ENCODE measurements at places on chromosomes 1 and 21. TPM values are rescaled to one million over a fixed set of nuclear protein-coding genes. Genes with fewer than 3 reads are reported as not detected.

- H3K27me3 ChIP-seq = no peaks in the 10 kb centered on the region
- H3K36me3 ChIP-seq = peaks cover 14% of the 10 kb centered on the region
- peak overlapping the region; percentile 94 for H3K4me3 ChIP-seq
- peaks cover 28% of the 10 kb centered on the region for H3K4me1 ChIP-seq
These were observed 674 bp downstream of the BCL10 start for GRCh38 chr1:85275701-85276214.

GRCh38 chr1:89780721-89781120, 40.1 kb upstream of the LRRC8D start:
- peaks cover 13% of the 10 kb centered on the region for H3K4me1 ChIP-seq
- no peak for DNase-seq

DNA sequence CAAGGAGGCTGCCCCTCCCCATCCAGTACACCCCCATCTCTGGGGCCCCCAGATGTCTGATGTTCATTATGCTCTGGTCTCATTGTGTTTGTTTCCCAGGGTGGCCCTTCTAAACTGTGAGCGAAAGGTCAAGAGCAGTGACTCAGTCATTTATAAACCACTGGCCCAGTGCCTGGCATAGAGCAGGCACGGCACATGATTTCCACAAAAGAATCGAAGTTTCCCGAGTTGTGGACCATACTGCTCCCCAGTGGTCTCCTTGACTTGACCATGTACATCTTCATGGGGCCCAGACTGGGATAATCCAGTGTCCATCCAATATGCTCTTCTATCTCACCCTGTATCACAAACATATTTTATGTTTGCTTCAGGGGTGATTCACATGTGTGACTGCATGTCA, 153.3 kb downstream of the NR5A2 start:
- H3K36me3 ChIP-seq = no peaks in the 10 kb centered on the region
- no peaks in the 10 kb centered on the region for H3K4me1 ChIP-seq
- H3K27ac ChIP-seq = no peak overlapping the region
- no peak for DNase-seq
- no peaks in the 10 kb centered on the region for H3K27me3 ChIP-seq

DNA sequence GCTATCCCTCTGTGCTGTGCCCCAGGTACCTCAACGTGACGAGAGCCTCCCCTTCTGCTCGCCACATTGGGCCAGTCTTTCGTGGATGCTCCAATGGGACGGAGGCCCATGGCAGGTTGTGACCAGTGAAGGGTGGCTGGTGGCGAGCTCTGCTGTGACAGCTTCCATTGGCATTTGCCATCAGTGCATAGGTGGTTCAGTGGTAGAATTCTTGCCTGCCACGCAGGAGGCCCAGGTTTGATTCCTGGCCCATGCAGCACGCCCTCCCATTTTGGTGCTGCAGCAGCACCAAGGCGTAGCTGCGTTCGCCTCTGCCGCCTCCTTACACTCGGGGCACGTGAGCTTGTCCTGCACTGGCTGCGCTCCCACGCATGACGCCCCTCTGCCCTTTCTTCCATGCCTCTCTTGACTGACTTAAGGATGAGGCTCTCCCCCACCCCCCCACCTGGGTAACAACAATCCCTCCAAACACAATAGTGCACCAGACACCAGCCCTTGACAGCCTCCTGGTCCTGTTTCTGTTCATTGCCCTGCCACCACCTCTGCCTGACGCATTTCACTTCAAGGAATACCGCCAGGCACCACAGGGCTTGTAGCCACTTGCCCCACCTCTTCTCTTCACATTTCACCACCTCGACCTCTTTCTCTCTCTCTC, 24.7 kb upstream of the FCGR2A start:
- no peaks in the 10 kb centered on the region for H3K36me3 ChIP-seq
- H3K4me1 ChIP-seq = no peaks in the 10 kb centered on the region
- no peaks in the 10 kb centered on the region for H3K27me3 ChIP-seq
- DNase-seq = no peak
- no peak overlapping the region for H3K27ac ChIP-seq
- no peak overlapping the region for H3K4me3 ChIP-seq

DNA sequence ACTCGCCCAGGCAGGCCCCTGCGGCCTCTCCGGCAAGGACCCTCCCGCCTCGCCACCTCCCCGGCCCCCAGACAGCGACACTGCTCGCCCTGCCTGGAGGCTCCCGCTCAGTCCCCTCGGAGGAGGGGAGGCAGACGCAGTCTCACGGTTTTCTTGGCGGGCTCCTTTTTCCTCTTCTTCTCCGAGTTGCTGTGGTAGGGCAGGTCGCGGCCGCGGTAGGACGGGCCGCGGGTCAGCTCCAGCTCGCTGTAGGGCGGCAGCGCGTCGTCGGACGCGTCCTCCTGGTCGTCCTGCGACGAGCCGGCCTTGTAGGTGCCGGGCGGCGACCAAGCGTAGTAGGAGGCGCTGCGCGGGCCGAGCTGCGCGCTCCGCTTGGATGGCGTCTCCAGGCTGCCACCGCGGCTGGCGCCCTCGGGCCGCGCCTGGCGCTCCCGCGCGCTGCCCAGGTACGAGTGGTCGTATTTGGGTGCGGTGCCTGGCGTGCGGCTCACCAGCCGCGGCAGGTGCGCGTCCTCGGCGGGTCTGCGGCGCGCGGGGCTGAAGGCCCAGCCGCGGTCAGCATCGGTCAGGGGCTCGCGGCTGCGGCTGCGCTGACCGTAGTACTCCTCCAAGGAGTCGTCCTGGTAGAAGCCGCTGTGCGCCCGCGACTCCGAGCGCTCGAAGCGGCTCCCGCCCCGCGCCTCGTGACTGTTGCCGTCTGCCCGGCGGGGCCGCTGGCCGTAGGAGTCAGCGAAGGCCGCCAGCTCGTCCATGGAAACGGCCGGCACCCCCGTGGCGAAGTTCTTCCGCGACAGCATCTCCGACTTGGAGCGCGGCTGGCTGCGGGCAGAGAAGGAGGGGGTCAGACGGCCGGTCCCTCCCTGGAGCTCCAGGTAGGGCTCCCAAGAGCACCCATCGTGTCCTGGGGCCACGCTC, 44.8 kb upstream of the TADA1 start:
- DNase-seq = no peak
- H3K27me3 ChIP-seq = peaks cover 31% of the 10 kb centered on the region
- no peak overlapping the region for H3K27ac ChIP-seq

GRCh38 chr1:172448995-172449584, 5.2 kb upstream of the PIGC start:
- no peaks in the 10 kb centered on the region for H3K36me3 ChIP-seq
- H3K27ac ChIP-seq = no peak overlapping the region
- DNase-seq = no peak
- no peak overlapping the region for H3K4me3 ChIP-seq
- no peaks in the 10 kb centered on the region for H3K27me3 ChIP-seq
- peaks cover 22% of the 10 kb centered on the region for H3K4me1 ChIP-seq

GRCh38 chr21:37636152-37636860, 269.7 kb downstream of the DYRK1A start:
- no peaks in the 10 kb centered on the region for H3K36me3 ChIP-seq
- peaks cover under 1% of the 10 kb centered on the region for H3K27me3 ChIP-seq
- no peak overlapping the region for H3K4me3 ChIP-seq
- H3K4me1 ChIP-seq = no peaks in the 10 kb centered on the region
- H3K27ac ChIP-seq = no peak overlapping the region

DNA sequence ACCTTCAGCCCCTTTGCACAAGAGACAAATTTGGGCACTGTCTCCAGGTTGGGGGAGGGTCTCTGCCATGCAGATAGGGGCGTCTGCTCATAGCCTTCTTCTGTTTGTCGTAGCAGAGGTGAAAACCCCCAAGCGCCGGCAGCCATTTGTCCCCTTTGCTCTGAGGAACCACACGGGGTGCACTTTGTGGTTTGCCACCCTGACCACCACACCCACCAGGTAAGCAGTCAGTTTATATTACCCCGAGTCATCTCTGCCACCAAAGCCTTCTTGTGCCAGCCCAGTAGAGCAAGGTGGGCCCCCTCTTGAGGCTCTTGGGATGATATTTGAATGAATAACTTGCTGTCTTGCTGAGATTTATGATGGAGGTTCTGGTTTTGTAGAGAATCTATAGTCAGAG, 111.8 kb downstream of the VPS13D start:
- no peaks in the 10 kb centered on the region for H3K27me3 ChIP-seq
- H3K36me3 ChIP-seq = peaks cover 20% of the 10 kb centered on the region

DNA sequence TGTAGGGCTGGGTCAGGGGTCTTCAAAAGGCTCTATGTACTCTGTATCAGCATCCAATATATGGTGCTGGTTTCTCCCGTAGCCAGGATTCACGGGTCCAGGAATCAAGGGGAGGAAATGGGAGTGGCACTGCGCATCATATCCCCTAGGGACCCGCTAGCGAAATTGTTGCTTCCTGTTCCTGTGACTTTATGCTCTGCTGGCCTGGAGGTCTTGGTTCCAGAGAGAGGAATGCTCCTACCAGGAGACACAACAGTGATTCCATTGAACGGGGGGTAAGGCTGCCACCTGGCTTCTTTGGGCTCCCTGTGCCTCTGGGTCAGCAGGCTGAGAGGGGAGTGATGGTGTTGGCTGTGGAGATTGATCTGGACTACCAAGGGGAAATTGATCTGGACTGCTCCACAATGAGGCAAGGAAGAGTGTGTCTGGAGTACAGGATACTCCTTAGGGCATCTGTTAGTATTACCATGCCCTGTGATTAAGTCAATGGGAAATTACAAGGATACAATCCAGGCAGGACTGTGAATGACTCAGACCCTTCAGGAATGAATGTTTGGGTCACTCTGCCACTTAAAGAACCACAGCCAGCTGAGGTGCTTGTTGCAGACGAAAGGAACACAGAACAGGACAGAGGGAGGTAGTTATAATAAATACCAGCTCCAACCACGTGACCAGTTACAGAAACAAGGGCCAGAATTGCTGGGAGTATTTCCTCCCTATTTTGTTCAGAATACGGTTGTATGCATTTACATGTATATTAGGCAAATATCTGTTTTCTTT, 10.2 kb downstream of the SPSB1 start:
- no peak overlapping the region for H3K4me3 ChIP-seq
- H3K36me3 ChIP-seq = no peaks in the 10 kb centered on the region
- no peak for DNase-seq
- peaks cover 9% of the 10 kb centered on the region for H3K4me1 ChIP-seq

DNA sequence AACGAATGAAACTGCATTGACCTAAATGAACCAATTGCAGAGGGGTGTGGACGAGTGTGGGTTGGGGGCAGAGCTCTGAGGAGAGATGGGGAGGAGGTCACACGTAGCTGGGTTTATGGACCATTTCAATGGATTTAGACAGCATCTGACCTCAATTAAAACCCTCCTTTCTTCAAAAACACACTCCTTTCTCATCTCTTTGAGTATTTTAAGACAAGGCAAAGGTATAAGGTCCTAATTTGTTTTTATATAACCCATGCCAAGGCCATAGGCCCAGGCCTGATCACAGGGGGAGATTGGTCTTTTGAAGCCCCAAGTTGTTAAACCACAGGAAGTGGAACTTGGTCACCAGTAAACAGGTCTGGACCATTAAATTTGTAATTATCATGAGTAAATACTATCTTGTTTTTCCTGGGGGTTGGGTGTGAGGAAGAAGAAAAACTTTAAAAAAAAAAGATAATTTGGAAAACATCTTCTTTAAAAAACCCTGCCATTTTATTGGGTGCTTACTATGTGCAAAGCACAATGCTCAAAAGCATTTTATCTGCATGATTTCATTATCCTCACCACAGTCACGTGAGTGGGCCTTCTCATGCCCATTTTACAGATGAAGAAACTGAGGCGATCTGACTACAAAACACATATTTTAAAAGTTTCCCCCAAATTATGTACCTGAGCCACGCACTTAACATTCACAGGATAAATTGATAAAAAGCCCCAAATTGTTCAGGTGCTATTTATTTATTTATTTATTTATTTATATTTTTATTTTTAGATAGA, 8.9 kb upstream of the INAVA start:
- no peak overlapping the region for H3K4me3 ChIP-seq
- peaks cover 63% of the 10 kb centered on the region for H3K4me1 ChIP-seq
- H3K27ac ChIP-seq = no peak overlapping the region
- DNase-seq = no peak
- no peaks in the 10 kb centered on the region for H3K27me3 ChIP-seq

GRCh38 chr1:145716641-145717345, 2.5 kb upstream of the CD160 start:
- peaks cover 6% of the 10 kb centered on the region for H3K27me3 ChIP-seq
- H3K4me1 ChIP-seq = peaks cover 14% of the 10 kb centered on the region
- no peak for DNase-seq

DNA sequence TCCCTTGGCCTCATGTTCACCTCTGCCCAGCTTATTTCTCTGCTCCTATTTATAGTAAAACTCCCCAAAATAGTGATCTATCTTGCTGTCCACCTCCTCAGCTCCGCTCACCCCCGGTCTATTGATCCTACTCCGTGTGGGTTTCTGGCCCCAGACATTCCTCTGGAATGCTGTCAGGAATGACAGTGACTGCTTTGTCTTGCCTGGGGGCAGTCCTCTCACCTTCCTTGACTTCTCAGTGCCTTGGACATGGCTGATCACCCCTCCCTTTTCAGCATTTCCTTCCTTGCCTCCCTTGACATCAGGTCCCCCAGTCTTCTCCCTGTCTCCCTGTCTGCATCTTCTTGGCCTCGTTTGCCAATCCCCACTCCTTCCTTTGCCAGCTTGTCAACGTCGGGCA, 108.1 kb upstream of the BACE2 start:
- no peak overlapping the region for H3K4me3 ChIP-seq
- no peak overlapping the region for H3K27ac ChIP-seq
- H3K36me3 ChIP-seq = no peaks in the 10 kb centered on the region
- H3K4me1 ChIP-seq = no peaks in the 10 kb centered on the region
- no peaks in the 10 kb centered on the region for H3K27me3 ChIP-seq
- no peak for DNase-seq

DNA sequence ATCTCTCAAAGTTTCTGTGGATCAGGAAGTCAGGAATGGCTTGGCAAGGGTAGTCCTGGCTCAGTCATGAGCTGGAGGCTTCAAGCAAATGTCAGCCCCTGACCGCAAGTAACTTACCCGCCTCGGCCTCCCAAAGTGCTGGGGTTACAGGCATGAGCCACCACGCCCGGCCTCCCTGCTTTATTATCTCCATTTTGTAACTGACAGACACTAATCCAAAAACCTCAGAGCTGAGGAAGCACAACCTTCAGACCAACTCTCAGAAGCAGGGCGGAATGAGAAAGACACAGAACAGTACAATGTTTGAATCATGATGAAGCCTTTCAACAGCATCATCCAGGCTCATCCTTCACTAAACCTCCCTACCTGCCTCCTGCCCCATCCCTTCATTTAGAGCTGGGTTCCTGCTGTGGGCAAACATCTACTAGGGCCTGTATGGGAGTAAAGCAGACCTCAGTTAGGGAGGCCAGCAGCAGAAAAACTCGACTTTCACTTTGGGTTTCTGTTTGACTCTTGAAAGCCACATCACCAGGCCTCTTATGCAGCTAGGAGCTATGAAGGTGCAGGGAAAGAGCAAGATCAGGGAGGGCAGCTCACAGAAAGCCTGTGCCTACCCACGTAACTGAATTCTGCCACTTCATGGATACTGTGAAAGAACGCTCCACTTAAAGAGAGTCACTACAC, 84.4 kb upstream of the RAB4A start:
- no peak for DNase-seq
- peaks cover 8% of the 10 kb centered on the region for H3K4me1 ChIP-seq

- no peak overlapping the region for H3K4me3 ChIP-seq
- DNase-seq = no peak
- H3K36me3 ChIP-seq = no peaks in the 10 kb centered on the region
- no peaks in the 10 kb centered on the region for H3K4me1 ChIP-seq
These were observed 16.2 kb downstream of the GIPC2 start for GRCh38 chr1:78061825-78062523.

- H3K36me3 ChIP-seq = no peaks in the 10 kb centered on the region
- H3K4me1 ChIP-seq = no peaks in the 10 kb centered on the region
- H3K4me3 ChIP-seq = no peak overlapping the region
- no peak overlapping the region for H3K27ac ChIP-seq
- no peak for DNase-seq
- no peaks in the 10 kb centered on the region for H3K27me3 ChIP-seq
These were observed 16.9 kb upstream of the POGK start for GRCh38 chr1:166822385-166822784.

Gene E2F2
- 0.69 TPM for total RNA-seq
